Stimulated activated CD4-positive, alpha-beta T cell treated with anti-CD3 and anti-CD28 coated beads, Interleukin-15, amount 100 ng/mL, for 24 hours (primary cell): ENCODE measurements at places on chromosomes 3 and 15.
A peak's percentile ranks its signal among the peaks of the same experiment; 100 is the strongest.

DNA sequence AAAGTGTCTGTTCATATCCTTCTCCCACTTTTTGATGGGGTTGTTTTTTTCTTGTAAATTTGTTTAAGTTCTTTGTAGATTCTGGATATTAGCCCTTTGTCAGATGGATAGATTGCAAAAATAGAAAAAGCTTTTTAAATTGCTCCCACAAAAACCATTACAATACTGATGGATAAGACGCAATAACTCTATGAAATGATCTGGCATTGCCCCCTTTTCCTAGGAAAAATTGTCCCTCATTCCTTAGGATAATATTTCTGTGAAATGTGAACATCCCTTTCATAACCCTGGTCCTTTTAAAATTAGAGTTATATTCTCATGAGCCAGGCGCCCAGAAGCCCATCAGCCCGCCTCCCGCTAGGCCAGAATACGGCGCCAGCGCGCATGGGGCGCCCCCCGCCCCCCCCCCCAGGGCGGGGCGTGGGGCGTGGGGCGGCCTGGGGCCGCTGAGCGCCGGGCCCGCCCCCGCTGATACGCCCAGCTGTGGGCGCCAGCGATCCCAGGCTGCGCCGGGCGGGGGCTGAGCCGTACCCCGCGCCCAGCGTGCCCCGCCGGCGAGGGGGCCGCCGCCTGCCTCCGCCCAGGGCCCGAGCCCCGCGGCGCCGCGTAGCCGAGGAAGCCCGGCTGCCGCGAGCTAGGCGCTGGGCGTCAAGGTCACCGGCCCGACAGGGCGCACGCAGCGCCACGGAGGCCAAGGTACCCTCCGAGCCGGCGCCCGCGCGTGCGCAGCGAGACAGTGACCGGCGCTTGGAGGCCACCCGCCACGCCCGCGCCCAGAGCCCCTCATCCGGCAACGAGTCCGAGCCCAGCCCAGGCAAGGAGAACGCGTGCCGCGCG lies 11.1 kb upstream of the ROPN1B start:
- DNase-seq: no peak

DNA sequence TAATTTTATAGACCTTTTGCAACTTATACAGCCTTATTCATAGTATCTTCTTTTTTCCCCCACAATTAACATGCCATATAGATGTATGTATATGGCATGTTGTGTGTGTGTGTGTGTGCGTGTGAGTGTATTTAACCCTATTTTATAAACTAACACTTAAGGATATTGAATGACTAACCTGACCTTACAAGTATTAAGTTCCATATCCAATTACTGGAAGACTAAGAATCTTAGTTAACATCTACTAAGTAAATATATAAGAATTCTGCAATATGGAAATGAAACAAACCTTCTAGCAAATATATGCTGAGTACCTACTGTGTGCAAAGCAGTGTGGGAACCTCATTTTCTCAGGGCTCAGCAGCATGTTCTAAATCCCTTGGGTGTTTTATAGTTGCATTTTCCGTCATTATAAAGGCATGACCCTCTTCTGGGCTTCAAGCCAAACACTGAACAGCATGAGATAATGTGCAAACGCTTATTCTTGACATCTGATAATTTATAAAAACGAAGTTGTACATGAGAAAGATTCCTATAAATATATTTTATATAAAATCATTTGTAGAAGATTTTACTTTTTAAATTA lies 105.5 kb downstream of the NLGN1 start:
- DNase-seq: no peak

DNA sequence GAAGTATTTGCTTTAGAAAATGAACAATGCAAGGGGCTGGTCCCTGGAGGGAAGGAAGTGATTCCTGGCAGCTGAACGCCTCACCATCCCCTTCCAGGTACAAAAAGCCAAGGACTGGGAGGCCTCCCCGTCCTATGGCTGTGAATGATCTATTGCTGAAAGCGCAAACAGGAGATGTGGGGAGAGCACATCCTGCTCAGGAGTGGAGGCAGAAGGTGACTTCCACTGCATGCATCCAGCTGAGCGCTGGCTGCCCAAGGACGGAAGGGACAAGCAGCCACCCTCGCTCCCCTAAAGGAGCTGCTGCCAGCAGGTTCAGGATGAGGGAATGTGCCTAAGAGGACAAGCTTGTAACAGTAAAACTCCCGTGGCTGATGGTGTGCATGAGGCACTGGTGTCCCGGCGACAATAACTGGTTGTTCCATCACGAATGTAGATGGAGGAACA lies 41.4 kb downstream of the ABTB1 start:
- no peak for DNase-seq

- DNase-seq: no peak
These were observed 141.5 kb downstream of the SATB1 start for GRCh38 chr3:18283680-18284079.

DNA sequence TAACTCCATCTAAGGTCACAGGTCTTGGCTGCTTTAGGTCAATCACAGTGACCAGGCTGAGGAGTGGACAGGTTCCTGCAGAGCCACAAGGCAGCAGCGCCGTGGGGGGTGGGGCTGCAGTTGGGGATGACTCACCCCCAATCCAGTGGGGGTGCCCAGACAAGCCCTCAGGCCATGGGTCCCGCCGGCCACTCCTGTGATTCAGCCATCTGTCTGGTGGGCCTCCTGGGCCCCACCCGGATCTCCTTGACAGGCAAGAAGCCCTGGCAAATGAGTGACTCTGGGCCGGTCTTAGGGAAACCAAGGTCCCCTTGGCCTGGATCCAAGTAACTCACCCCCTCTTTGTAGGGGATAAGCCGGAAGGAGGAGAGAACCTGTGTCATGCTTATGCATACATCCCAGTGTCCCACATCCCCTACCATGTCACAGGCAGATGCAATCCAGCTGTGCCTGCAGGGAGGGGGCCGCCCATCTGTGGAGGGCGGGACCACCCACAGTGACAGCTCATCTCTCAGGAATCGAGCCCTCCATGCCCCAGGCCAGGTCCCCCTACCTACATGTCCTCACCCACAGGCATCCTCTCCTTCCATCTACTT lies 495 bp upstream of the COL7A1 start:
- no peak for DNase-seq

DNA sequence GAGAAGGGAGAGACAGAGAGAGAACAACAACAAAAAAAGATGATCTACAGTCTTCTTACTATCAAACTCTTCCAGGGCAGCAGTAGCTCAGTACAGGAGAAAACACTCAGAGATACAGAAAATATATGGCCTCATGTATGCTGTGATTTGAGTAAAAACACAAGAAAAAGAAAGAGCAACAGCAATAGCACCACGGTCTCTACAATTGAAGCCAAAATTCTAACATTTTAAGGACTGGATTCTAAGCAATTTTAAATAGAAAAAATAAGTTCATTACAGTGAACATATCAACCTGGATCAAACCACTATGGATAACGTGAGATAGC lies 43.5 kb upstream of the ALCAM start:
- DNase-seq: no peak

DNA sequence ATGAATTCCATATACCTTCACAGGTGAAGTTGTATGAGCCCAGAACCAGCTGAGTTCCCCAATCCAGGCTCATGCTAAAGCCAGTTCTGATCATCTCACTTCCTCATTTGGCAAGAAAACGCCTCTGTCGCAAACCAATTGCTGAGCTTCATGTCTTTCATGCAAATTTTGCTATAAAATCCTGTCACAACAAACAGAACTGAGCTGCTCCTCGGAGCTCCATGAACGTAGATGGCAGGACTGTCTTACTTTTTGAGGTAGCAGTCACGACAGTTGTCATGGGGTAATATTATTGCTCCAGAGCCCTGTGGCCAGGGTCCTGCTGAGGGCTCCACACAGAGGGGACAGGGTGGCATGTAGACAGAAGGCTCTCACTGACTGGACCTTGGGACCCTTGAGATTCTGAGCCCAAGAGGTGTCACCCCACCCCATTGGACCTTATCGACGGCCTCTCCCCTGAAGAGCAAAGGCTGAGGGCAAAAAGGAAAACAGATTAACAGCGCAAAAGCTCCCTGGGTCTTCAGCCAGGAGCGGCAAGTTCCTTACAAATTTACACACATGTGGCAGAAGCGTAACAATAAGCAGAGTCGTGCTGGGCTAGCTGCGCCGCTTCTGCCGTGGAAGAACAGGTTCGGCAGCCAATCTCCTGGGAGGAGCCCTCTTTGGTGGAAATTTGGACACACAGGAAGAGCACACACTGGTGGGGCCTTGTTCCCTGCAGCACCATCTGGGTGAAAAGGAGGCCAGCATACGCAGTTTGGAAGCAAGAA lies 249.2 kb downstream of the OPA1 start:
- no peak for DNase-seq

DNA sequence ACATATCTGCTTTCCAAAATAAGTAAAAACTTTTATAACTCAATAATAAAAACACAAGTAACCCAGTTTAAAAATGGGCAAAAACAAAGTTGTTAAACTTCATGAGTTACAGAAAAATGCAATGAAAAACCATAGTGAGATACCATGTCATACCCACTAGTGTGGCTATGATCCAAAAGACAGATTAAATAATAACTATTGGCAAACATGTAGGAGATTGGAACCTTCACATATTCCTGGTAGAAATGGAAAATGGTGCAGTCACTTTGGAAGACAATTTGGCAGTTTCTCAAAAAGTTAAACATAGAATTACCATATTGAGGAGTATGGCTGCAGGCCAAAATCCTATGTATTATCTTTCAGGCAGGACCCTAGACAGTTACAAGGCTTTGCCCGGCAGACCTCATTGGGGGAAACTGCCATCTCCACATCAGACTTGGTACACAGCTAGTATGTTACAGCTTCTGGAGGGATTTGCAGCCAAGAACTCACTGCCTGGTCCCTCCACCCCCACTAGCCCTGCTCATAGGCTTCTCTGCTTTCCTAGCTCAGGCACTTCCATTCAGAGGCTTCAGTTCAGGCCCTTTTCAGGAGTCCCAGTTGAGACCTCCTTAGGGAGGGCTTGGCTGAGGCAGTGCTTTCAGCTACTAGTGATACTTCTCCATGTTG lies 147.8 kb downstream of the NEK10 start:
- DNase-seq: no peak

GRCh38 chr15:96053781-96054428 lies 276.6 kb upstream of the NR2F2 start:
- DNase-seq: no peak

GRCh38 chr3:15983232-15983631 lies 185.5 kb upstream of the ANKRD28 start:
- no peak for DNase-seq

- no peak for DNase-seq
These were observed 19.5 kb downstream of the COPS2 start for GRCh38 chr15:49135911-49136310.

DNA sequence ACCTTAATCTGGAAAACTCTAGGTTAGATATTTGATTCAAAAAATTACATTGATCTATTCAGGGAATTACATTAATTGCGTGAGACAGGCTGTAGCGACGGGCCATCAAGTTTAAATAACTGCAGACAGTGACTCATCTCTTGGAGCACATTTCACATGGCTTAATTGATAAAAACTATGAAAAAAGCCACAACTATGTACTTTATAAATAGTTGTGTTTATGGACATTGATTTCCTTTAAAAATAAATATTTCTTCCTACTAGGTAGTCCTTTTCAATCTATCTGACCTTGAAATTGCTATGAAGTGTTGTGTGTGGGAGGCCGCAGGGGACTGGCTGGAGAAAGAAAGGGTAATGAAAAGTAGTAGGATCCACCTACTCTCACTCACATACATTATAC lies 157.8 kb downstream of the IL1RAP start:
- no peak for DNase-seq

- no peak for DNase-seq
These were observed 123.2 kb upstream of the SLC7A14 start for GRCh38 chr3:170709046-170709445.

DNA sequence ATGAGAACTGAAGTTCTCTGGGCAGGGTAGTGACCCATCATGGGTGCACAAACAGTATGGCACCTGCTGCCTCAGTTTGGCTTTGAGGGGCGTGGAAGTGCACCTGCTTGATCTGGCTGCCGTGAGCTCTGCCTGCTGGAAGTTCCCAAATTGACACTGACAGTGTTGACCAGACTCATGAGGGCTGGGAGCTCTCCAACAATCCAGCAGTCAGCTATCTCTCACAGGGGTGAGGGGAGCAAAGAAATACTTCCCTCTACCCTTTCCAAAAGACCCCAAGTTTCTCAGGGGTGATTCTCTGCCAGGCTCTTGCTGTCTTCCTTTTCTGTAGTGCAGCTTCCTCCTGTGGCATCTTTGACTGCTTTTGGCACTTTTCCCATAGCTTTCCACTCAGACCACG lies 49.4 kb upstream of the ROBO1 start:
- DNase-seq: no peak

GRCh38 chr15:62775932-62776331 lies 266.6 kb upstream of the TPM1 start:
- no peak for DNase-seq

DNA sequence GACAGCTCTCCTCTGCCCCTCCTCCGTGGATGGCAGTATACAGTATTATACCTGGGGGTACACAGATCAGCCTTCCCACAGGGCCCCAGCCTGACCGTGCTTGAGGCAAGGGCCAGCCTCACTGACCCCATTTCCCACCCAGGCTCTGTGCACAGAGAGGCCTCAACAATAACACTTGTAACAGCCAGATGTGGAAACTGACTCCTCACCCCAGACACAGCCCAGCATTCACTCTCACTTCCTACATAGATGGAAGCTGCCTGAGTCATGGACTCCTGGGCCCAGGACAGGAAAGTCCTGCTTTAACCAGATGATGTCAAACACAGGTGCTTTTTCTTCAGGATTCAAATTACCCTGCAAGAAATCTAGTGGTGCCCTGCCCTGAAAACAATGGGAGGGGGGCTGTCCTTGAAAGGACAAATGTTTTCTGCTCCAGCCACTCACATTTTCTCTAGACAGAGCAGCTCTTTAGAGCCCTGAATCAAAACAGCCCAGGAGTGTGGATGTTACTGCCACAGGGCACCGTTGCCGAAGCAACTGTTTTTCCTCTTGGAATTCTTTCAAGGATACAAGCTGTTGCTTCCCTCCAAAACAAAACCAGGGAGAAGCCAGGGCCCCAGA lies 16.4 kb downstream of the CCDC12 start:
- DNase-seq: peak; percentile 25

DNA sequence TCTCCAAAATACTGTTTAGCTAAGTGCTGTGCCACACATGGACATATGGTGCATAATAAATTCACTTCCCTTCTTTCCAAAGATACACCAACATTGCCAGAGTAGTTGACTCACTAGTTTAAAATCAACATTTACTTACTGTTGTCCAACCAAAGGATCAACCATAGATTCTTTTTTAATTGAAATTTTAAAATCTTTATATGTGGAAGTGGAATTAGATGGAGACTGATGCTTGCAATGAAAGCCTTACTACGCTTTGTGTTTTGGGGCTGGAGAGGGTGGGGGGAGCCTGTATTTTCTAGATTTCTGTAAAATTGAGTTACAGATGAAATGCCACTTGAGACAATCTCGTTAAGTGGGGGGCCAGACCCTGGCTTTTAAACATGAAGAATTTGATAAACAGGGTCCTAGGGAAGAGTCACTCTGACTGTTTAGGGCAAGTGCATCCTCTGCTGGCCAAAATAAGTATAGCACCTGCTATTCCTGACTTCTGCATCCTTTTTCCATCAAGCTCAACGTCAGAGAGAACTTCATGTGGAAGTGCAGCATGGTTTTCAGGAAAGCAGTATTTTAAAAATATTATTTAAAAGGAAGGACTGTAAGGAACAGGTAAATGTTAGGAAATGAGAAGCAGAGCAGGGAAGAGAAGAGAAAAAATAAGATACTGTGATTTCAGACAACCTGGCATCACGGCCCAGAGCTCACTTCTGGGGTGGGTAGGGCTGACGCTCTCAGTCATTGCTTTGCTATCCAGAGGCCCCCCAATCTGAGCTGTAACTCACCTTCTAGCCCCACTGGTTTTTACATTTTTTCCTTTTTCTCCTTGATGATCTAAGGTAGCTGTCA lies 76.7 kb downstream of the BOC start:
- peak; percentile 63 for DNase-seq

GRCh38 chr3:14590569-14590968 lies 50.4 kb upstream of the GRIP2 start:
- no peak for DNase-seq
